ENCODE measurements at places on chromosomes 6 and 20.

GRCh38 chr20:10634211-10634610 is 39.6 kb downstream of the JAG1 start:
- DNase-seq: no peak

DNA sequence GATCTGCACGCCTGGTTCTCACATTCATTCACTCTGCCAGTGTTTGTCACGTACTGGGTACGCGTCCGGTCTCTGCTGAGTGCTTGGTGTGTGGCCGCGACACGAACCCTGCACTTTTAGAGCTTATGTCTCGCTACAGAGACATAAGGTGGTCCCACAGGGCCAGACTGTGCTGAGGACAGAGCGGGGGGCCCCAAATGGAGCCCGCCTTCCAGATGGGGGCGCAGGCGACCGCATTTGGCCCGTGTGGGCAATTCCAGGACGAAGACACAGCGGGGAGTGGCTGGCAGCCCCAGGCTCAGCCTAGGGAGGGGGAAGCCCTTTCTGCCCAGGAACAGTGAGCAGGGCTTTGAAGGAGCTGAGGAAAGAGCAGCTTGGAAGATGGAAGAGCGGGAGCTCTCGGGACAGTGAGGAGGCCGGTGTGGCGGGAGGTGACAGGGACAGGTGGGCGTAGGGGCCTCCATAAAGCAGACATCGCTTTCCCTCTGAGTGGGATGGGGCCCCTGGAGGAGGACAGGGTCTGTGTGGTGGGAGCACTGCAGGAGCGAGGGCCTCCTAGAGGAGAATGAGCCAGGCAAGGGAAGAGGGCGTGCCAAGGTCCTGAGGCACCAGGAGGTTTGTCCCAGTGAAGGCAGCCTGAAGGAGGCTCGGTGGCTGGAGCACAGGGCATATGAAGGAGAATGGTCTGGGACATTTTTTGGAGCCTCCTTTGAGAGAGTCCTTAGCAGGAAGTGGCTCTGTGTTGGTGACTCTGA is 7.8 kb upstream of the MTG2 start:
- DNase-seq: no peak

GRCh38 chr6:137777687-137778075 is 89.4 kb upstream of the TNFAIP3 start:
- no peak for DNase-seq

DNA sequence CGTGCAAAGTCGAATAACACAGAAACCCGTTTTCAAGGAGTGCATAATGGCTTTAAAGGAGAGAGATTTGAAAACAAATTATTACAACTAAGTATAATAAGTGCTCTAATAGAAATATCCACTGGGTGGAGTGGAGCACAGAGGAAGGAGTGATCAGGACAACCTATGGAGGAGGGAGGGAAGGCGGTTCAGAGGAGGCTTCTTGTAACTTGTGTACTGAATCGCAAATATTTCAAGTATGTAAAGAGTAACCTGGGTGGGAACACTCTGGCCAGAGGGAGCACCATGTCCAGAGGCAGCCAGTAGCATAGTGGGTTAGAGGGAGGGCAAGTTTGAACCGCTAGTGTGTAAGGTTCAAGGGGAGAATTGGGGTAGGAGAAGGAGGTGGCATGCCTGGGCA is 21.6 kb upstream of the TNFAIP3 start:
- no peak for DNase-seq

DNA sequence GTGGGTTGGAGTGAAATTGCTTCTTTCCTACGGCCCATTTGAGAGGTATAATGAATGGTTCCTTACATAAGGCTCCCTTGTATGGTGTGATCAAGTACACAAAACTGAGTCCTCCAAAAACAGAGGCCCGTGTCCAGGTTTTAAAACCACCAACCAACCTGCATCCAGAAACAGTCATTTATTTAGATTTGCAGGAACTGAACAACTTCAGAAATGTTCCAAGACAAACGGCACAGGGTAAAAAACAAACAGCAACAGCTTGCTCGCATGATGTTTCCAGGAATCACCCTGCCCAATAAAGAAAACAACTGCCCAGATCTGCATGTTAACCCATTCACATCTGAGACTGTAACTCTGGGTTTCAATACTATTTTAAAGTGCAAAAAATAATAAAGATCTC is 40.2 kb upstream of the TRAM2 start:
- DNase-seq: no peak

- DNase-seq: no peak
Observed at GRCh38 chr6:133644548-133644891, 244.4 kb upstream of the TCF21 start.

GRCh38 chr6:16684896-16685554 is 76.2 kb downstream of the ATXN1 start:
- DNase-seq: no peak

GRCh38 chr20:17884307-17885003 is 84.1 kb downstream of the SNX5 start:
- no peak for DNase-seq

DNA sequence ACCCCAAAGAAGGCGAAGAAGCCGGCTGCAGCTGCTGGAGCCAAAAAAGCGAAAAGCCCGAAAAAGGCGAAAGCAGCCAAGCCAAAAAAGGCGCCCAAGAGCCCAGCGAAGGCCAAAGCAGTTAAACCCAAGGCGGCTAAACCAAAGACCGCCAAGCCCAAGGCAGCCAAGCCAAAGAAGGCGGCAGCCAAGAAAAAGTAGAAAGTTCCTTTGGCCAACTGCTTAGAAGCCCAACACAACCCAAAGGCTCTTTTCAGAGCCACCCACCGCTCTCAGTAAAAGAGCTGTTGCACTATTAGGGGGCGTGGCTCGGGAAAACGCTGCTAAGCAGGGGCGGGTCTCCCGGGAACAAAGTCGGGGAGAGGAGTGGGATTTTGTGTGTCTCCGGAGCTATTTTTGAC is 69.6 kb downstream of the HFE start:
- no peak for DNase-seq

DNA sequence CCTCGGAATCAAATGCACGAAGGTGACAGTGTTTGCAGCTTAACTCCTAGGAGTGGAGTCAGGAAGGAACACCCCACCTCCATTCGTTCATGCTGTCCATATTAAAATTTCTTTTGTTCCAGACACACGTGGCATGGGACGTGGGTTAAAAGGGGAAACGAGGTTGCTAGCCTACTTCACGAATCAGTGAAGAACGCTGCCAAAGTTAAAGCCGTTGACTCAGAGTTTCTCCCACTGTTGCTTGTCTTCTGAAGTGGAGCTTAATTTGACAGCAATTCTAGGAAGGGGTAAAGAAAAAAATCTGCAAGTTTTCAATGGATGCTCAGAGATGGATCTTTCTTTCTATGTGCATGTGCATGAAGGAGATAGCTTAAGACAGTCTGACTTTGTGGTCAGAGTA is 499.1 kb downstream of the CD83 start:
- DNase-seq: no peak

- no peak for DNase-seq
Observed at GRCh38 chr6:44238687-44239350, 8.1 kb upstream of the HSP90AB1 start.

DNA sequence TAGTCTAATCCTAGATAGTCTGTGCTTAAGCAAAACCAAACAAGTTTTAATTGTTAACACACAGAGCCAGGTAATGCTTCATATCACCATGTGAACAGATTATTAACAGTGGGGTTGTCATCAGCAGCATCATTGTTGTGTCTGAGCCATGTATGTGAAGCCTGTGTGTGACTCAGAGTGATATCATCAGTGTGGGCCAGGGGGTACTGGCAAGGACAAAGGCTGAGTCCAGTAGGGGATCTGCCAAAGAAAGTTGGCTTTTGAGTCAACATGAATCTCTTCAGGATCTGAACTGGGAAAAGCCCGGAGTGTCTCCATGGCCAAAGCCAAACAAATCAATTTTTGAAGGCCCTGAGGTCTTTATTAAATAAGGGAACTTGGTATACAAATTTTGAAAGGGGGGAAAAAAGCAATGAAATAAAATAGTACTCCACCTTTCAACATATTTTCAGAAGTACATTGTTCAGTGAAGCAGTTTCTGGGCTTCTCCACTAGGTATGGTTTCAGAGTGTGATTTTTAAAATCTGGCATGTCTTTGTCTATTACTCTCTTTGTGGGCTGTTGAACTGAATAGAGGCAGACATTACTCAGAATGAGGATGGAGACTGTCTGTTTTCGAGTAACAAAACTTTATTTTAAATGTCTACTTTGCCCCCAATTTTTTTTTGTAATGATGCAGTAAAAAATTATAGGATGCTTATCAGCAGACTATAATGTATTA is 444.2 kb upstream of the JAG1 start:
- no peak for DNase-seq

GRCh38 chr6:44126320-44127149 is 717 bp downstream of the MRPL14 start:
- DNase-seq: no peak

DNA sequence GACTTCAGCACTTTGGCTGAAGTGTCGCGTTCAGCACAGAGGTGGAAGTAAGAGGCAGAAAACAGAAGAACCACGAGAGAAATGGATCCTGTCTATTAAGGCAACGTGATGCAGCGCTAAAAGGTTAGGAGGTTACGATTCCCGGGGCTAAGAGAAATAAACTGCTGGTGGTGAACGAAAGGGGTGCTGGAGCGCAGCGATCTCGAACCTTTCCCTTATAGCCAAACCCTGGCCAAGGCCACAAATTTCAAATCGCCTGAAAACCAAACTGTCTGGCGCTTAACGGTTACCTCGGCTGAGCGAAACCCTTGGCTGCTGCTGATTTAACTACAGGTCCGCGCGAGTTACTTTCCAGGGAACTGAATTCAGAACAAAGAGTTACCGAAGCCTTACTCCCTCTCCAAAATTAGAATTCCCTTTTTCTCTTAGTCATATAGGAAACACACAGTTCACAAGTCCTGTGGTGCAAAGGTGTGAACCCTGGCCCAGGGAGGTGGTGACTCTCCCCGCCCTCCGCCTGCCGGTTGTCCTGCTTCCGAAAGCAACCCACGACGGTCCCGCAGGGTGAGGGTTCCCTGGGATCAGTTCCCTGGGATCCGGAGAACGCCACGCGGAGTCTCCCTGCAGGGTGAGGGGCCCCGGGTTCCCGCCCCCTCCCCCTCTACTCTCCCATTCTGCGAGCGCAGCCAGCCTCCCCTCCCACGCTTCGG is 1.3 kb upstream of the SLC35D3 start:
- no peak for DNase-seq

DNA sequence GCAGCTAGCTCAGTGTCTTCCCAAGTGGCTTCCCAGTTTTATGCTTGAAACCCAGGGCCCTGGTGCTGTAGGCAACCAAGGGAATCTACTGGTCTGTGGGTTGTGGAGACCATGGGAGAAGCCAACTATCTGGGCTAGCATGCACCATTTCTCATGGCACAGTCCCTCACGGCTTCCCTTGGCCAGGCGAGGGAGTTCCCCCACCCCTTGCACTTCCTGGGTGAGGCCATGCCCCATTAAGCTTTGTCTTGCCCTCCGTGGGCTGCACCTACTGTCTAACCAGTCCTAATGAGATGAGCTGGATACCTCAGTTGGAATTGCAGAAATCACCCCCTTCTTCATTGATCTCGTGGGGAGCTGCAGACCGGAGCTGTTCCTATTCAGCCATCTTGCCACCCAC is 1152.0 kb downstream of the KHDRBS2 start:
- DNase-seq: no peak

DNA sequence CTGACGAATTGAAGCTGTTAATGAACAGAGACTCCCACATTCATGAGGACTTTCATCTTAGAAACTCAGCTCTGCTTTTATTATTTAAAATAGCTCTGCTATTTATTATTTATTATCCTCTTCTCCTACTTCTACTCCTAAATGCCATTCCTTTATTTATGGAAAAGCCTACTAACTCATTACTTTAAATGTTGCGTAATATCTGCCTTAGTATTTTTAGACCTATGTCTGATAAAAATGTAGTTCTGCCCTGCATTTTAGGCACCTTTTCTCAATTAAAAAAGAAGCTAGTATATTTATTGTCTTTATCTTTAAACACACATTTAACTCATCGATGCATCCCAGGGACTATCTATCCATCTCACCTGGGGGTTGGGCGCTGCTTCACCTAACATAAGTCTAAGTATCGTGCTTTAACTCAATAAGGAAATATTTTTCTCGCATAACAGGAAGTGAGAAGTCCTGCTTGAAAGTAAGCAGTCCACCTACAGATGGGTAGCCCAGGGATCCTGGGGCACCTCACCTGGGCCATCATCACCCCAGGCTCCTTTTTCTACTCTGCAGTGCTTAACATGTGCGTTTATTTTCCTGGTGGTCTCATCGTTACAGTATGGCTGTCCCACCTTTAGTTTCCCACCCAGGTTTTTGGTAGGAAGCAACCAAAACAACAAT is 31.3 kb upstream of the FAM184A start:
- no peak for DNase-seq

GRCh38 chr6:87319271-87319987 is 3.0 kb upstream of the SMIM8 start:
- DNase-seq: no peak

GRCh38 chr20:58306421-58307261 is 2.9 kb upstream of the RAB22A start:
- no peak for DNase-seq

GRCh38 chr6:105483492-105483891 is 80.6 kb upstream of the PREP start:
- no peak for DNase-seq

DNA sequence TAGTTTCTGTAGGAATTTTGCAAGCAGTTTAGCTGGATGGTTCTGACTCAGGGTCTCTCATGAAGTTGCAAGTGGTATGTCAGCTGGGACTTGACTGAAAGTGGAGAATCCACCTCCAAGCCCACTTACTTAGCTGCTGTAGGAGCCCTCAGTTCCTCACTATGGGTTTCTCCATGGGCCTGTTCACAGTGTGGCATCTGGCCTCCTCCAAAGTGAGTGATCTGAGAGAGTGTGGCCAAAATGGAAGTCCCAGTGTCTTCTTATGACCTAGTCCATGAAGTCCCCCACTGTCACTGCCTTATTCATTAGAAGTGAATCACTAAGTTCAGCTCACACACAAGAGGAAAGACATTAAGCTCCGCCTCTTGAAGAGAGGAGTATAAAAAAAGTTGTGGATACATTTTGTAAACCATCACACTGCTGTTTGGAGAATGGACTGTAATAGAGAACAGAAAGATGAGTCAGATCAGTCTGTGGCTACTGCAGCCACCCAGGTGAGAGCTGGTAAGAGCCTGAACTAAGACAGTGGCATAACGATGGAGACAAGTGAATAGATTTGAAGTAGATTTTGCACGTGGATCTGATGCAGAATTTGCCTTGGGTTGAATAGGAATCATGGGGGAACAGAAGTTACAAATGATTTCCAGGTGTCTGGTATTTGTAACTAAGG is 4.9 kb upstream of the NELFCD start:
- no peak for DNase-seq

DNA sequence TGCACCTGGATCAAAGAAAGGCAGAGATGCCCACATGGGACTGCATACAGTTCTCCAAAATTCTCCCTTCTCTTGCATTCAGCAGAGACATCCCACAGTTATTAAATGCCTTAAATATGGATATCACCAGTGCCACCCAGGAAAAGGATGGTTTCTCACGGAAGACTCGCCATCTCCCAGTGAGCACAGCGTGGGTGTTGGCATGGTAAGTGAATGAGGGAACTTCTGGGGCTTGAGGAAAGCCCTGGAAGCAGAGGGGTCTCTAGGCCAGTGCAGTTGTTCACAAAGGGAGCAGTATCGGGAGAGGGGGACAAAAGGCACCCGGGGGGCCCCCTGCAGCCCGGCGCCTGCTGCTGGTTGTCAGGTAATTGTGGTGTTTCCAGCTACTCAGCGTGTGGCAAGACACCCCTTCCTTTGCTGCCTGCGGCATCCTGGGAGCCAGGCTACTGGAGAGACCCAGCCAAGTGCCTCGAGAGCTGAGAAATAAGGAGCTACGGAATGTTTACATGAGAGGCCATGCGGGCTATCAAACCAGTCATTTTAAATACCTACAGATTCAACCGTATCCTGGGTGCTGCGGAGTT is 125.4 kb downstream of the PXDC1 start:
- DNase-seq: no peak

- DNase-seq: no peak
Observed at GRCh38 chr6:48099713-48100587, 11.0 kb downstream of the PTCHD4 start.
